ENCODE measurements at places on chromosomes 7 and 10.
A peak's percentile ranks its signal among the peaks of the same experiment; 100 is the strongest.

- DNase-seq = no peak
Observed at GRCh38 chr10:370449-370825, 235.2 kb downstream of the ZMYND11 start.

DNA sequence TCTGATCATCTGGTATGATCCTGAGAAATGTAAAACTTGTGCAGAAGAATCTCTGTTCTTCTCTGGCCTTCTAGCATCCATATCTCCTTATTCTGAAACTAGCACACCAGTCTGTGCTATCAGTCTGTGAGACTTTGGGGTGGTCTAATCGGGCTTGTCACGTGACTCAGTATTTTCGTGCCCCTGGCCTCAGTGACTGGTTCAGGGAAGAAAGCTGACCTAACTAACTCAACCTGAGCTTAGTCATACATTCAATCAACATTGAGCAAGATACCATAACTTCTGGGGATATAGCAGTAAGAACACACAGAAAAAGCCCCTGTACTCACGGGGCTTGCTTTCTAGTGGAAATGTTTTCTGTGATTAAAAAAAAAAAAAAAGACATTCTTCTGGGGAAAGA is 109.3 kb downstream of the DKK1 start:
- DNase-seq = no peak

DNA sequence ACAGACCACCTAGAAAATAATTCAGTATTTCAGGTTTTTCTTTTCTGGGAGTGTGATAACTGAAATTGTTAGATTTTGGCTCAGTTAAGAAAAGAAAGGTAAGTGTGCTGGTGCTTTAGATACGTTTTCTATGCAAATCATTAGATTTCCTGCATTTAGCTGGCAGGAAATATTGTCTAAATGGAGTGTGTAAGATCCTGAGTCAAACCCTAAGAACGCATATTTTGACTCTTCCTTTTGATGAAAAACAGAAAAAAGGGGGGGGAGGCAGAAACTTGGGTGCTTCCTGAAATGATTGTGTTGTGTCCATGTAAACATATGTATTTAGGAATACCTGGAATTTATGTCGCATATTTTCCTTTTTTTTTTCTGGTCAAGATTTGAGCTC is 1.2 kb downstream of the GRK5 start:
- peak; percentile 15 for DNase-seq

GRCh38 chr10:14645239-14645960 is 129.3 kb downstream of the FAM107B start:
- peak; percentile 36 for DNase-seq

- no peak for DNase-seq
Observed at GRCh38 chr7:157014635-157015555, 4.4 kb upstream of the MNX1 start.

DNA sequence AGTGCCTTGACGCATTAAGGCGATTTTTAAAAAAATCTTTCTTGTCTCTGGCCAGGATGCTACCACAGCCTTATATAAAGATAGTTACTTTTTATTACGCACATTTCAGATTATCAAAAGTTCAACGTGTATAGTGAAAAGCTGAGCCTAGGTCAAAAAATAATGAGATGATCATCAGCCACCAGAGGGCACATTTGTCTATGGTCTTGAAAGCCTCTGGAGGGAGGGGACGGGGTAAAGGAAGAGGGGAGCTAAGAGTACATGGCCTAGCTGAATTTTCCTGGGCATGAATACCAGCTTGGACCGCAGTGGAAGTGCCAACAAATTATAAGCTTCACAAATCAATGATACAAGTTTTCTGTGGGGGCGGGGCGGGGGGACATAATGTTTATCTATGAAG is 285.9 kb upstream of the SMIM30 start:
- no peak for DNase-seq

- no peak for DNase-seq
Observed at GRCh38 chr10:60627778-60628748, 150.2 kb upstream of the CDK1 start.

- no peak for DNase-seq
Observed at GRCh38 chr7:143352531-143353002, 9.9 kb downstream of the FAM131B start.

DNA sequence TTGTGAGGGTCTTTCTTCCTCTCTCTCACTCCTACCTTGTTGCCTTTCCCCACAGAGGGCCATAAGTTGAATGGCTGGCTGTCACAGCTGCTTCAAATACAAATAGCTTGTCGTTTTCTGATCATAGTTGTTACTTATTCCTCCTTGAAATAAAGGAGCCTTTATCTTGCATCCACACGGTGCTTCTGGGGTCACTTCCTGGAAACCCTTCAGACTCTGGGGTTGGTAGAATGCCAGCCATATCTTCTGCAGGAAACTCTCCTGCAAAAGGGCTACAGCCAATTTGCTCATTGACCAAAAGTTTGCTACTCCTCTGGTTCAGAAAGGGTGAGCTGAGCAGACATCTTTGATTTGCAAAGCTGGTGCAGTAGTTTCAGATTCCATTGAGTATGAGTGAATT is 70.4 kb downstream of the FAM185A start:
- DNase-seq = no peak

DNA sequence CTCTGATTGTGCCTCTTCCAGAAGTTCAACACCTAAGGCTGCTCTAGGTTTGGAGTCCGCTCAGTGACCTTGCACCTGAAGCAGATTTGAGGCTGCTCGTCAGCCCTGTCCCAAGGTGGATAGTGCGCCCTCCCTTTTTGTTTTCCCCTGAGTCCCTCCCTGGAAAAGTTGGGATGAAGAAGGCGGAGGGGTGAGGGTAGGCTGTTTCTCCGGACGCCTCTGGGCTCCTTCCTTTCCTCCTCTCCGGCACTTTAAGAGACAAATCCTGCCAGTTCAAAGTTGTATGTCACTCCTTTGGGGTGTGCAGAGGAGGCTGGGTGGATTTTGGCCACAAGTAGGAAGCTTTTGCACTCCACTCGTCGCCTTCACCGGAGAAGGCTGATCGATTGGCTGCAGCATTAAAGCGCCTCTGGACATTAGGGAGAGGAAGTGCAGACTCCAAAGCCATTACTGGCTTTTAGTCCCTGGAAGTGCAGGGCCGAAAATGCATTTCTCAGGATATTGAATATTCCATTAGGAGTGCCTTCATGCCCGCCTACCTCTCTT is 81.9 kb upstream of the PRKG1 start:
- no peak for DNase-seq

DNA sequence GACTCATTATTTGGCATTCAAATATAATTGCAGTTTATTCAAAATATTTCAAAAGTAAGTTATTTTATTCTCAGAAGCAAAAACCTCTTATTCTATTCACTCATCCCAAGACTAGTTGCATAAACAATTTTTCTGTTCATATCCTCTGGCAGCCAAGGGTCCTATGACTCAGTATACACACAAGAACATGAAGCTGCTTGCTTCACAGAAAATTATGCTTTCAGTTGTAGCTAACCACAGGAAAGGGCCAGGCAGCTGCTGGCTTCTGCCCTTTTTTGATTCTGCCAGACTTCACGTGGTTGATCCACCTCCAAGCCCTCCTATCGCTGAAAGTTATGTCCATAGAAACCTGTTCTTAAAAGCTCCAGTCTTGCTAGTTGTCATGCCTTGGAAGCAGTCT is 108.8 kb downstream of the ABCA13 start:
- no peak for DNase-seq

- no peak for DNase-seq
Observed at GRCh38 chr7:114656466-114656865, 241.9 kb downstream of the FOXP2 start.

- DNase-seq = peak; percentile 21
Observed at GRCh38 chr10:86614853-86615252, 39.5 kb upstream of the OPN4 start.

DNA sequence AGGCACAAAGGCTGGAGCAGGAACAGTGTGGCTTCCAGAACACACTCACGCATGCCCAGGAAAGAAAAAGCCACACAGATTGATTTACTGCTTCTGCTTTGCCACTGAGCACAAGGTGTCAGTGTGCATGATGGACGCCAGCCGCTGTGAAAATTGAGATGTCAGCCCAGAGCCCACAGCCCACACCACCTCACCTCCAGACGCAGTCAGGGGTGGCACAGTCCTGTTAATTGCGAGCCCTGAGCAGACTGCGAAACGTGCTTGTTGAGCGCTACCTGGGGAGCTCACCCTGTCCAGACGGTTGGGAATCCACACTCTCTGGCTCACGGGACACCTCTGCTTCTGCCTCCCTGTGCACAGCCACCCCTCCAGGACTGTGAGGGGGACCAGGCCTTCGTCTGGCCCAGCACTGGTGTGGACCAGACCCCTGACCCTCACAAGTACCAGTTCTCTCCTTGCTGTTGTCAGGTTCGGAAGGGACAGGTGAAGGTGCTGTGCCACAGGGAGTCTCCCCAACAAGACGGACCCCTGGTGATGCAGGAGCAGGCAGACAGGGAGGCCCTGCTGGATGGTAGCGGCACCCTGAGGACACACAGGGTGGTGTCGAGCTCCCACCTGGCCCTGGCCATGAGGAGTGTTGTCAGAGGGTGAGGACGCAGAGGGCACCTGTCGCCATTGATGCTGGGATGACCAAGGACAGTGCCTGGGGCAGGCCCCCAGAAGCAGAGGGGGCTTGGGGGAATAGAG is 15.3 kb downstream of the RASGEF1A start:
- no peak for DNase-seq

DNA sequence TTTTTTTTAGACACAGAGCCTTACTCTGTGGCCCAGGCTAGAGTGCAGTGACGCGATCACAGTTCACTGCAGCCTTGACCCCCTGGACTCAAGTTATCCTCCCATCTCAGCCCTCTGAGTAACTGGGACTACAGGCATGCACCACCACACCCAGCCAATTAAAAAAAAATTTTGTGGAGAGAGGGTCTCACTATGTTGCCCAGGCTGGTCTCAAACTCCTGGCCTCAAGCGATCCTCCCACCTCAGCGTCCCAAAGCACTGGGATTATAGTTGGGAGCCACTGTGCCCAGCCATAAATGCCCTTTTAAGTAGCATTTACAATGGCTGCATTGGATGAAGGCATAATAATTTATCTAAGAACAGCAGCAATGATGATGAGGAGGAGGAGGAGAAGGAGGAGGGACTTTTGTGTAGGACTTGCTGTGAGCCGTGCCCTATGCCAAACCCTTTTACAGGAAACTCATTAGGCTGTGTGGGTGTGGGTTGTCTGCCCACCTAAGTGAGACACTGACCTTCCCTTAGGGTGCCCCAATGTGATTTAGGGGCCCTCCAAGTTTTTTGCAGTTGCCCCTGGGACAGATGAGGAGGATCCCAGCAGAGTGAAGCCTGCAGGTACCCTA is 51.1 kb downstream of the EEPD1 start:
- DNase-seq = no peak

DNA sequence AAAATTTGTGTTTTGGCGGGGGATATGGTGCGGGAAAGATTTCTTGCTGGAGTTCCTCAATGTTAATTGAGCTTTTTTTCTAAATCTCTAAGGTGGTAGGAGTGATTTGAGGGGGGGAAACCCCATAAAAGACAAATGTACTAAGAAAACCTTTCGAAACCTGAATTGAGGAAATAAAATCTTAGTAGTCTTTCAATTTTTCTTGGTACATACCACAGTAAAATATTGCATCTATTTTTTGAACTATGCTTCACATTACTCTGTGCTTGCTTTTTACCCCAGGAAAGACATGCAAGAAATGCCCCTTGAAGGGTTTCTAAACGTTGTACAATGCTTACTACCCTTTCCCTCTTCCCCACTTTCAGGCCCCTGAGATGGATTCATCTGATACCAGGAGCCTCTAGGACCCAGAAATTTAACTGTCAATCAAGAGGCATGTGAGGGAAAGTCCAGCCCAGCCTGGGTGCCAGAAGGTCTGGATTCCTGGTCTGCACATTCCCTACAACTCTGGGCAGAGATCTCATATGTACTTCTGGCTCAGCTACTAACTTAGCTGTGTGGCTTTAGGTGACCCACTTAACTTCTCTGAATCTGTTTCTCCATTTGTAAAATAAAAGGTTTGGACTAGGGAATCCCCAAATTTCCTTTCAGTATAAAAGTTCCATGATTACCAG is 5.8 kb upstream of the PDCD4 start:
- no peak for DNase-seq

DNA sequence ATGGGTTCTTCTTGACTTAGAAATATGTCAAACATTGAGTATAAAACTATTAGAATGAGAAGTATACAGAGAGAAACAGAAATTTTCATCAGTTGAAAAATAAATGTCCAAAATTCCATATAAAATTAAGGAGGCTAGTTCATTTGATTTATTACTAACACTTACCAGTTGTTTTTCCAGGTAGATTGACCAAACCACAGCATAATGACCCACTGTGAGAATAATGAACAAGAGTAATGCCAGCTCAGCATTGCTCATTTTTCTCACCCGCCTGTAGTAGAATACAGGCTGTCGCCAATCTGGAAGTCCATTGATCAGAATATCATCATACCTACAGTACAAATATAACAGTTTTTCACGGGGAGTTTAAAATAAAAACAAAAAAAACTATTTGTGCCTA is 82.9 kb downstream of the DNAJC1 start:
- DNase-seq = no peak

GRCh38 chr7:142439739-142440138 is 181.9 kb upstream of the PRSS58 start:
- DNase-seq = no peak

GRCh38 chr10:46293832-46294640 is 7.2 kb downstream of the ANTXRL start:
- DNase-seq = no peak

DNA sequence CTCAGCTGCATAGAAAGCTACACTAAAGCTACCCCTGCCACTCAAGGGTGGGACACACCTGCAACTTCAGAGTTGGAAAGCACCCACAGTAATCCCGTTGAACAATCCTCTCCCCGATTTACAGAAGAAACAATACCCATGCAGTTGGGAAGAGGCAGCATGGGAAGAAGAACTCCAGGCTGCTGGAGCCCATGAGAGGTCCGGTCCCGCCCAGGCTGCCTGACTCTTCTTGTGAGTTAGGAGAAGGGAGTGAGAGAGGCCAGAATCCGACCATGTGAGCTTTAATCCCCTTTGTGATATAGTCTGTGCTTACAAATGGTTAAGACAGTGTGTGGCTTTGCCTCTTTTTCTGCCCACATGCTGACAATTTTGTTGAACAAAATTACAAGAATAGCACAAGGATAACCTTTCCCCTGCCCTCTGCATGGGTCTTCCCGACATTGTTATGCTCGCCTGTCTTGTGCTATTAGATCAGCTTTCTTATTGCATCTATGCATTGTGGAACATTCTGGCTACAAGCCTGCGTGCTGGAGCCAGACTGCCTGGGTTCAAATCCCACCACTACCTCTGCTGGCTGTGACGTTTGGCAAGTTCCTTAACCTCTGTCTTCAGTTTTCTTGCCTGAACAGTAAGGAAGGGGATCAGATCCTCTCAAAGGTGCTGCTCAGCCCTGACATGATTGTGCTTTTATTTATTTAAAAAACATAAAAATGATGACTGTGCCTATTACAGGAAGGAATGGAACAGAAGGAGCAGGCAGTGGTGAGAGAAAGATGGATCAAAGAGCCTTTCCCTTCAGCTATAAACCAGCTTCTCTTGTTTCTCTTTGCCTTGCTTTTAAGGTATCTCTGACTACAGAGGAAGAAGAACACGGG is 56.0 kb downstream of the BPGM start:
- no peak for DNase-seq

GRCh38 chr7:80950550-80950967 is 31.7 kb upstream of the SEMA3C start:
- DNase-seq = no peak

All from germinal center (tissue), 1 donor.